ENCODE measurements at places on chromosomes 2 and 18. TPM values are rescaled to one million over a fixed set of nuclear protein-coding genes. Genes with fewer than 3 reads are reported as not detected.

GRCh38 chr2:11647834-11648600 lies 22.0 kb downstream of the NTSR2 start:
- DNase-seq, result no peak

DNA sequence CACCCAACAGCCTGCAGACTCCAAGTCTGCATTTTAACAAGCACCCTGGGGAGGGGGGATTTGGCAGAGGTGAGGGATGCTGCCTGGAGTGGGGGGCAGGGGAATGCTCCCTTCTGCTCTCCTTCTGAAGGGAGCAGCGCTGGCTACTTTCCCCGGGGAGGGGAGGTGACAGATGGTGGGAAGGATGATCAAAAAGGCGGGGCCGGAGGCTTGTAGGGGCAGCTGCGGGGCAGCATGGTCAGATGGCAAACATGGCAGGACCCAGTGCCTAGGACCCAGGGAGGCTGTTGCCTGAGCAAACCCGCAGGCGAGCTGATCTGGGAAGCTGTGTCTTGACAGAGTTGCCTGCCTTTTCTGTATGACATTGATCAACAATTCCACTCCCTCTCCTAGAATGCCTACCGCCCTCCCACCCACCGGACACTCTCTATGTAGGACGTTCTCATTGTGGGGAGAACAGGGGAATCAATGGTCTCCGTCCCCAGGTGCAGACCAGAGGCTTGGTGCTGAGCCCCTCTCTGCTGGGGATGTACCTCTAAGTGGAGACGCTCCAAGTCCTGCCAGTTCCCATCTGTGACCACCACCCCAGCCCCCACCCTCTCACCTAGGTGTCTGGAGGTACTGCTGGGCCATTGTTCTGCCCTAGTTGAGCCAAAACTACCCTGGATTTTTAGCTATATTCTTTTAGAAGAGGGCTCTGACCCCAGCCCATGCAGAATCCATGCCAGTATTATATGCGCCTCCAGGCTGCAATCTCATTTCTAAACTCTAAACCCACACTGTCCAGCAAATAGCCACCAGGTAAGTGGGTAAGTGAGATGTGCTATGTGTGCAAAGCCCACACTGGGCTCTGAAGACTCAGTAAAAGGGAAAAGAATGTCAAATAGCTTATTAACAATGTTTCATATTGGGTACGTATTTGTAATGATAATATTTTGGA lies 89.7 kb upstream of the SEC11C start:
- DNase-seq, result no peak

- DNase-seq, result no peak
Observed at GRCh38 chr2:2683606-2684224, 352.6 kb upstream of the MYT1L start.

Gene WIPF1
- 17.5 TPM for total RNA-seq
